Skeletal muscle cell (primary cell): ENCODE measurements at places on chromosomes 2 and 18.

DNA sequence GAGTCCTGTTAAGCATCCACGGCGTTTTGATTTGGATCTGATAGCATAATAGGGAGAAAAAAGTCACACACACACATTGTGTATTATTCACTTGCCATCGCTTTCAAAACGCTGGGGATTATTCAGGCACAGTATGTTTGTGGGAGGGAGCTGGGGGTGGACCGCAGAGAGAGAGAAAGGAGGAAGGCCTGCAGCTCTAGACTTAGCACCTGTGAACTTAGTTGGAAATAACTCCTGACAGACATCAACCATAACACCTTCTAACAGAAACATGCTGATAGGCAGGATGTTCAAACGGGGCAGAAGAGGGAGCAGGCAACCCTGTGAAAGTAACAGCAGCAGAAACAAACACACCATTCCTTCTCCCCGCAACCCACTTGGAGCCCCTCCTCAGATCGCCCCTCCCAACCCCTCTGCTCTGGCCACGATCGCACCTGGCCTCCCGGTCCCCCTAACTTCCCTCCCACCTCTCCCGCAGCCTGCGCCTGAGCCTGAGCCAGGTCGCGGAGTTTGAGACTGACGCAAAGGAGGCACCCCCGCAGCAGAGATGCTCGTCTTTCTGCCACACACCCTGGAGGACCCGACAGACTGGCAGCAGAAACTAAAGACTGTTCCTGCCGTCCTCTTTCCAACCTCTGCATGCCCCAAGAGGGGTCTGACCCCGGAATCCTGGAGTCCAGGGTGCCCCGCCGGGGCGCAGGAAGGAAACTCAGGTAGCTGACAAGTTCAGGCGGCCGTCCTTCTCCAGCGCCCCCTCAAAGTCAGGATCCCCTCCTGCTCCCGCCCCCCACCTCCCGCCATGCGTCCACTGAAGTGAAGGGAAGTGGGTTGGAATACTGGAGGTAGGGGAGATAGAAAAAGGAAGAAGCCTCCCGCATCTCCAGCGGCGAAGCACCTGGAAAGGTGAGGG is 738 bp downstream of the CHST9 start:
- no peak for DNase-seq

GRCh38 chr18:56083097-56083521 is 495.1 kb upstream of the TCF4 start:
- peak; percentile 61 for DNase-seq

DNA sequence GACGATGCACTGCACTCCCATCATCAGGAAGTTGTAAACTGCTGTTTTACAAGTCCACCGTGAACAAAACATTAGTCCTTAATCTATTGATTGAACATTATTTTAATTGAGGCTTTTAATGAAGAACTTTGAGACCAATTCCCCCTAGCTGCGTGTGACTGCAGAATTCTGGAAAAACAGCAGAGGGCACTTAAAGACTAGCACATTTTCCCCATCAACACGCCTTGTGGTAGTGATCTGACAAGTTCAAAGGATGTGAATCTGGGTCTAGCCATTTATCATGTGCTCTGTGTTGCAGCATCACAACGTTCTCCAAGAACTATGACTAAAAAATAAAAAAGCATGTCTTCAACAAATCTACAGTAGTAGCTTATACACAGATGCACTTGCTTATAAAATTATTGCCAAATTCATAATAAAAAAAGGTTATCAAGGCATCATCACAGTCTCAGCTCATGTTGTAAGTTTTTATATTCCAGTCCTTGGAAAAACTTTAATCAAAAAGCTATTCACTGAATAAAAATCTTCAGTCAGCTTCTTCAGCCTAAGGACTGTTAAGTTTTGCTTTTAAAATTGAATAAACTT is 35.8 kb downstream of the SKOR2 start:
- peak; percentile 25 for DNase-seq

GRCh38 chr2:190964170-190964795 is 49.7 kb downstream of the STAT1 start:
- no peak for DNase-seq

DNA sequence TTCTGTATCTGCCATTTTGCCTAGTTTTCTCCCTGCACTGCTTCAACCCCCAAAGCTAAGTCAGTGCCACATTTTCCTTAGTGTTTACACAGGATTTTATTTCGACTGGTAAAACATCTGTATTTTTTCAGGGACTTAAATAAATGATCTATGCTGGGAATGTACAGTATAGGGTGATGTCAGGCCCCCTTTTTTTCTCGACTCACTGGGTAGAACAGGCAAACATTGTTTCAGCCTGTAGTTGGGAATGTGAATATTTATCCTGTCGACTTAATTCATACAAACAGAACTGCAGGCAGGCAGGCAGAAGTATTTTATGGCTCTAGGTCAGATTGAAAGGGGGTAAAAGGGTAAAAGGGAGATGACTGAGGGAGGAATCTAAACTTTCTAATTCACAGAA is 123.5 kb upstream of the ZFP36L2 start:
- DNase-seq: no peak

GRCh38 chr2:224022486-224022885 is 16.6 kb downstream of the SERPINE2 start:
- no peak for DNase-seq
